ENCODE measurements at places on chromosomes 7 and 10.
A peak's percentile ranks its signal among the peaks of the same experiment; 100 is the strongest.

DNA sequence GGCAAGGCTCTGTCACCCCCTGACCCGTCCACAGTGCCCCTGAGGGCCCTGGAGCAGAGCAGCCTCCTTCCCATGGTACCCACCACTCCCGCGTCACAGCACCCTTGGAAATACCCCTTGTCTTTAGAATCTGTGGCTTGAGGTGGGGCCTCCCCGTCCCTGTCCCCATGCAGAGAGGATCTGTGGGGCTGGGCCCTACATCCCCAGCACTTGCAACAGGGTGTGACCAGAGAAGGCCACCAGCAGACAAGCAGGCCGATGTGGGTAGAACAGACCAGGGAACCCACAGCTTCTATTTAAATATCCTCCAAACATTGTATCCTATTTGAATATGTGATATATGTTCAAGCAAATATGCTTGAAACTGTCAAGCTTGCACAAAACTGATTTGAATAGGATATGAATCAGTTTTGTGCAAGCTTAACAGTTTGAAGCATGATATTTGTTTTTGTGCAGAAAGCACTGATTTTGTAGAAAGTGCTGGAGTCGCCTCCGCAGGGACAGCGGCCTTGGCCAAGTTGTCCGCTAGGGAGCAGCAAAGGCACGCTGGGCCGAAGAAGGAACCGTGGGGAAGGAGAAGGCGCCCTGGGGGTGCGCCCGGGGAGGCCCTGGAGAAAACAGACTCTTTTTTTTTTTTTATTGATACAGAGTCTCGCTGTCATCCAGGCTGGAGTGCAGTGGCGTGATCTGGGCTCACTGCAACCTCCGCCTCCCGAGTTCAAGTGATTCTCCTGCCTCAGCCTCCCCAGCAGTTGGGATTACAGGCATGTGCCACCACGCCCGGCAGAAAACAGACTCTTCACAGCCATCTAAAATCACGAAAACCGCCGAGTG lies 2.2 kb downstream of the CFAP46 start:
- DNase-seq, result peak; percentile 67

GRCh38 chr10:132657127-132657706 lies 119.6 kb downstream of the INPP5A start:
- no peak for DNase-seq

GRCh38 chr7:121196286-121196685 lies 132.5 kb upstream of the WNT16 start:
- no peak for DNase-seq

DNA sequence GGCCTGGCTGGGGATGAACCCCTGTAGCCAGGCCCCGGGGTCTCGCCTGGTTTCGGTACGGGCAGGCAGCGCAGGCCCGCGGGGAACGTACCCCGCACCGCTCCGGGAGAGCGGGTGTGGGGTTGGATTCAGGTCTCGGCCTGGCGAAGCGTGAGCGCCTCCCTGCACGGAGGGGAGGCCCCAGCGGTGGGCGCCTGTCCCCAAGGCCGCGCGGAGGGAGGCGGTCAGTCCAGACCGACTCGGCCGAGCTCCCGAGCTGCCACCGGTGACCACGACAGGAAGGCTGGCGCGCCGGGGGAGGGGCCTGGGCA lies 378 bp upstream of the INPP5F start:
- DNase-seq, result no peak

GRCh38 chr10:24858288-24859270 lies 93.8 kb downstream of the PRTFDC1 start:
- DNase-seq, result no peak

DNA sequence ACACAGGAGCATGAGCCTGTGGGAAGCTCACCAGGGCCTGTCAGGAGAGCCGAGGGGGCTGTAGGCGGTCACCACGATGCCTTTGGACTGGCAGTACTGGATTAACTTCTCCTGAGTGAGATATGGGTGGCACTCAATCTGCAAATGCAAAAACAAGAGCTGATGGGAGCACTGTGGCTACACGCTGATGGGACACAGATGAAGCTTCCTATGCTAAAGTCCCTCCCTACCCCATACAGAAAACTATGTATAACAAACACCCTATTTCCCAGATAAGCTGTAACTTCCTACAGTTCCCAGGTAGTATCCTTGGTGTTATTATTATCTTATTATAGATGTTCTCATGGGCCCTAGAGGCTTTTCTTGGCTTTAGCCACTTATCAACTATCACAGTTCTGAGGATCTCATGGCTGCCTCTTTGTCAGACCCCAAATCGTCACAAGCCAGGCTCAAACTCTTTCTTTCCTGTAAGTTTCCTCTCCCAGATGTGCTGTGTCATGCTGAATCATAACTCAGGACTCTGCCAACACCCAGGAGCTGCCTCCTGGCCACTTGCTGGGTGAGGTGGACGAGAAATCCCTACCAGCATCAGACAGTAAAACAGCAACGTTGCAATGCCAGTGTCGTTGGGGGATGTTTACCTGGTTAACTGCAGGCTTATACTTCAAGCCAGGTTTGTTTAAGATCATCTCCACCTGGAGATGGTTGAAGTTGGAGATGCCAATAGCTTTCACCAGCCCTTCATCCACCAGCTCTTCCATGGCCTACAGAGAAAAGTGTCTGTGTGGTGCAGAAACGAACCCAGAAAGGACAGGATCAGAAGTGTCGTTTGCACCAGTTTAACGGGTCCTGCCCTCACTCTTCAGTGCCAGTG lies 10.3 kb downstream of the AKR1B1 start:
- no peak for DNase-seq

DNA sequence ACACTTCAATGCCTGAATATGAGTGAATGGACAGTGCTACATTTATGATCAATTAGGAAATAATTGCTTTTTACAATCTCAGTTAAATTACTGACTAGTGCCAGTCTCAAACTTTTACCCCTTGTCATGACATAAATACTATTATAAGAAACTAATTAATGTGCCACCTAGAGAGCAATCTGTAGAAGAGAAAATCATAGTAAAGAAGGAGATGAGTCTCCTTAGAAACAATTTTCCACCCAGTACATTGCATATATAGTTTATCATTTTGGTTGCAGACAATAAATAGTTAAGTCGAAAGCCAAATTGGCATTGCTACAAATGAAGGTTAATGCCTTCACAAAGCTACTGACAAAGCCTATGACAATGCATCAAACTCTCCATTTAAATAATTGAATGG lies 68.6 kb downstream of the SLC13A1 start:
- no peak for DNase-seq

- no peak for DNase-seq
Observed at GRCh38 chr10:17019696-17020095, 109.9 kb downstream of the CUBN start.

- no peak for DNase-seq
Observed at GRCh38 chr10:22805304-22805703, 90.9 kb upstream of the PIP4K2A start.

DNA sequence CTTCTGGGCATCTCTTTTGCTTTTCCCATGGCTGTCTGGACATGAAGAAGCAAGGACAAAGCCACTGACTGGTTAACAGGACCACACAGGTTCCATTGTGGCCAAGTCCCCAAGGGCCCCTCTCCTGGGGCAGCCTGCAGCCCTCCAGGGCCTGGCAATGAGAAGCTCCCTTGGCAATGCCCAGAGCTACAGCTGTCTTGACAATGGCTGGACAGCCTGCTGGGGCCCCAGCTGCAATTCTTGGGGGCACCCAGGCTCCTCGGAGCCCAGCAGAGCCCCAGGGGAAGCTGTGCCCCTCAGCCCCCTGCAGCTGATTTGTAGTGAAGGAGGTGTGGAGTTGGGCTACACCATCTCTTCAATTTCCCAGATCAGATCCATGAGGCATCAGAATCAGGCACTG lies 384.9 kb upstream of the PODXL start:
- no peak for DNase-seq

DNA sequence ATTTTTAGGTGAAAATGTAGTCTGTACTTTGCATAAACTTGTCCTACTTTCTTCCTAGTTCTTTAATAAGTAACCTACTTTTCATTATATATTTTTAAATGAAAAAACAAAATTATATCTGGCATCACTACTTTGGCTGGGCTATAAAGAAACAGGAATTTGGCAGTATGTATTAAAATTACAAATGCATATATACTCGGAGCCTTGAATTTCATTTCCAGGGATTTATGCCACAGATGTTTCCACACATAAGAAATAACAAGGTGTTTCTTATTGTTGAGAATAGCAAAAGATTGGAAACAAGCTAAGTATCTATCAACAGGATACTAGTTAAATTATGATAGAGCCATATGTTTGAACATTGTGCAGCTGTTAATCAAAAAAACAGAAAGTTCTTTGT lies 2.2 kb upstream of the ARHGAP12 start:
- DNase-seq, result no peak

DNA sequence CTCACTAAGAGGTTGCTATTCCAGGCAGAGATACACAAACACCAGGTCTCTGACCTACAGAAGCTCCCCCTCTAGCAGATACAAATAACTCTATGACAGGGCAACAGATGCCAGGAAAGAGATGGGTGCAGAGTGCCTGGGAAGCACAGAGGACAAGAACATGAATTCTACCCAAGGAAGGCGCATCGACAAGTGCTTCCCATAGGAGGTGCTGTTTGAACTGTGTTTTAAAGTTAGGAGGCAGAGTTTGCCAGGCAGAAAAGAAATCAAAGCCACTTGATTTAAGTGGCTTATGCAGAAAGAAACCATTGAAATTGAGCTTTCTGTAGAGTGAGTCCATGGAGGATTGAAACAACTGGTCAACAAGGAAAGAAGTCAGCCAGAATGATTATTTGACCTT lies 35.3 kb upstream of the EGR2 start:
- DNase-seq, result no peak

DNA sequence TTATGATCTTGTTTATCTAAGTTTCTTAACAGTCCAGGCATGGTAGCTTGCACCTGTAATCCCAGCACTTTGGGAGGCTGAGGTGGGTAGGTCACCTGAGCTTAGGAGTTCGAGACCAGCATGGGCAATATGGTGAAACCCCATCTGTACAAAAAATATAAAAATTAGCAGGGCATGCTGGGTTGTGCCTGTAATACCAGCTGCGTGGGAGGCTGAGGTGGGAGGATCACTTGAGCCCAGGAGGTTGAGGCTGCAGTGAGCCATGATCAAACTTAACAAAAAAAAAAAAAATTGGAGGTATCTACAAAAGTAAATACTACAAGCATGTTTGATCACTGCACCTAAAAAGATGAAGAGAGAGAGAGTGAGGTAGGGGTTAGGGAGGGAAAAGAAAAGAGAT lies 9.0 kb upstream of the EZH2 start:
- no peak for DNase-seq

- DNase-seq, result no peak
Observed at GRCh38 chr10:67549390-67549789, 146.6 kb downstream of the CTNNA3 start.

Data from HuH-7.5 (cell line).